ENCODE measurements at places on chromosomes 7 and 10.

DNA sequence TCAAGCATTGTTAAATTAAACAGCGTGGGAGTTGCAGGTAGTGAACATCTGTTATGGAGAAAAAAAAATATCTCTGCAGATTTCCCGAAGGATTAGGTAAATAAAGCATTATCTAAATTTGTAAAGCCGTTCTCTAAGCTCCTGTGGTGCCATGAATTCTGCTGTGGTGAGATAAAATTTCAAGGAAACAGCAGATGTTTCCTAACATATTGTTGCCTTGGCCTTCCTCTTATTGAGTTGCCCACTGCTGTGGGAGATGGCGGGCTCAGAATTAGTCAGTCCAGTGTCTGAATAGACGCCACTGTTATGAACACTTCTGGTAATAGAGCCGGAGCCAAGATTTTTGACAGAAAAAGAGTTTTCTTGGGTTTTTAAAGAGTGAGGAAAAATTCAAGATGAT is 82.6 kb upstream of the ELMO1 start:
- no peaks in the 10 kb centered on the region for H3K4me1 ChIP-seq
- no peak overlapping the region for H3K27ac ChIP-seq
- no peaks in the 10 kb centered on the region for H3K36me3 ChIP-seq
- DNase-seq, result no peak
- H3K4me3 ChIP-seq, result no peak overlapping the region

DNA sequence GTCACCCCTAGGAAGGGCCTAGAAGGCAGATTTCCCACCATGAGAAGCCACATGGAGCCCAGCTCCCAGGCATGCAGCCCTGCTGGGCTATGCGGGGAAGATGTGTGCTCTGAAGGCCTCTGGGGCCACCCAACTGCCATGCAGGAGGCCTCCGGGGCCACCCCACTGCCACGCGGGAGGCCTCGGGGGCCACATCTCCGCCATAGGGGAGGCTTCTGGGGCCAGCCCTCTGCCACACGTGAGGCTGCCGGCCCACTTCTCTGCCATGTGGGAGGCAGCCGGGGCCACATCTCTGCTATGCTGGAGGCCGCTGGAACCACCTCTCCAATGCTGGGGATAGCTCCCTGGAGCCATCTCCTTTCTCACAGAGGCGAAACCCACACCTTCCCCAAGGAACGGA is 451.8 kb downstream of the DNAJB6 start:
- H3K27ac ChIP-seq, result no peak overlapping the region
- H3K36me3 ChIP-seq, result no peaks in the 10 kb centered on the region
- no peaks in the 10 kb centered on the region for H3K27me3 ChIP-seq
- DNase-seq, result no peak
- H3K4me1 ChIP-seq, result no peaks in the 10 kb centered on the region

- H3K4me3 ChIP-seq, result peak within 1 kb of the TSS; percentile 100
- peak; percentile 89 for DNase-seq
- peaks cover 10% of the 10 kb centered on the region for H3K36me3 ChIP-seq
- peaks cover 2% of the 10 kb centered on the region for H3K27me3 ChIP-seq
- peak within 1 kb of the TSS; percentile 98 for H3K27ac ChIP-seq
Measured at GRCh38 chr7:151232091-151232916, at the start of gene CHPF2. Gene CHPF2, plus strand, starts transcription at chr7:151232483. Its CDS starts 1,529 bp downstream, at chr7:151234012.

GRCh38 chr7:158299607-158300006 is 288.0 kb downstream of the PTPRN2 start:
- no peak overlapping the region for H3K4me3 ChIP-seq
- H3K27ac ChIP-seq, result no peak overlapping the region
- no peaks in the 10 kb centered on the region for H3K36me3 ChIP-seq
- no peaks in the 10 kb centered on the region for H3K27me3 ChIP-seq
- DNase-seq, result no peak

GRCh38 chr10:48899781-48900180 is 39.9 kb downstream of the LRRC18 start:
- H3K27ac ChIP-seq, result no peak overlapping the region
- H3K36me3 ChIP-seq, result no peaks in the 10 kb centered on the region
- DNase-seq, result no peak
- peaks cover 7% of the 10 kb centered on the region for H3K27me3 ChIP-seq
- H3K4me3 ChIP-seq, result no peak overlapping the region

DNA sequence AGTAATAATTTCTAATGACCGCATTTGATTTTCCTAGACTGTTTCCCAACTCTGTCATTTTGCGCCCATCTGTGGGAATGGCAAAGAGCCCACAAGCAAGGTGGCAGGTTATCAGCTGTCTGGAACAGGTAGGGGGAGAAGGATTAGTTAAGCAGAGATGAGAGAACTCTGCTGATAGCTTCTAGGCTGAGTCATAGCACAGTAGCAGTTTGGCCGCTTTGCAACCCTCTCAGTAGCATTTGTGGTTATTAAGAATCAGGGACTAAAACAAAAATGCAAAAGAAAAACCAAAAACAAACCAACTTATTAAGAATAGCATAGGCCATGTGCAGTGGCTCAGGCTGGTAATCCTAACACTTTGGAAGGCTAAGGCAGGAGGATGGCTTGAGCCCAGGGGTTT is 602.7 kb upstream of the SORCS1 start:
- H3K4me1 ChIP-seq, result no peaks in the 10 kb centered on the region
- DNase-seq, result no peak
- no peaks in the 10 kb centered on the region for H3K36me3 ChIP-seq
- no peak overlapping the region for H3K27ac ChIP-seq
- no peak overlapping the region for H3K4me3 ChIP-seq

GRCh38 chr7:66265566-66265965 is 60.4 kb downstream of the TPST1 start:
- peaks cover 5% of the 10 kb centered on the region for H3K27me3 ChIP-seq
- DNase-seq, result no peak
- H3K27ac ChIP-seq, result no peak overlapping the region
- H3K4me1 ChIP-seq, result no peaks in the 10 kb centered on the region
- H3K36me3 ChIP-seq, result no peaks in the 10 kb centered on the region
- no peak overlapping the region for H3K4me3 ChIP-seq

DNA sequence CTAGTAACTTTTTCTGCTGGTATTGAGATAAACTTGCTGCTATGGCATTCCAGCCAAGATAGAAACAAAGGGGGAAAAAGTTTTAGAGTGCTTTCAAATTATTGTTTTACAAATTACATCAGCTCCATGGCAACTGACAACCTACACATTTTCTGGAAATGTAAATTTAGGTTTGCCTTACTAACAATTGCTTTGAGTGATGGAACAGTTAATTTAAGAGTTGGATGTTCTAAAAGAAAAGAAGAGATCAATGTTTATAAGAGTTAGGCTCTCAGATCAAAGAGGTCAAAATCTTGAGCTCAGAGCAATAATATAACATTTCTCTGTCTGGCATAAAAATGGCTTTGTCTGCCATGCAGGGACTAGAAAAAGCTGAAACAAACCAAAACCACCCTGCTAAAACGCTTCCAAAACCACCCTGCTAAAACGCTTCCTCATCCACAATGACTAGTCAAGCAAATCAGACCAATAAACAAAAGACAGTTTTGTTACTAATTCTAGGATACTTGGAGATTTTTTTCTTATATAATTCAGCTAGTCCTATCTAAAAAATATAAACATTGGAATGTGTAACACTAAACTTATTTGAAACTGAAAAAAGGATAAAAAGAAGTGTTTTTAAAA is 32.3 kb downstream of the ORC5 start:
- DNase-seq, result no peak
- H3K4me3 ChIP-seq, result no peak overlapping the region
- H3K36me3 ChIP-seq, result peaks cover 41% of the 10 kb centered on the region
- no peak overlapping the region for H3K27ac ChIP-seq
- no peaks in the 10 kb centered on the region for H3K27me3 ChIP-seq

- H3K36me3 ChIP-seq, result no peaks in the 10 kb centered on the region
- H3K4me1 ChIP-seq, result no peaks in the 10 kb centered on the region
- no peak overlapping the region for H3K4me3 ChIP-seq
Measured at GRCh38 chr10:61628875-61629513, 33.7 kb upstream of the CABCOCO1 start.

DNA sequence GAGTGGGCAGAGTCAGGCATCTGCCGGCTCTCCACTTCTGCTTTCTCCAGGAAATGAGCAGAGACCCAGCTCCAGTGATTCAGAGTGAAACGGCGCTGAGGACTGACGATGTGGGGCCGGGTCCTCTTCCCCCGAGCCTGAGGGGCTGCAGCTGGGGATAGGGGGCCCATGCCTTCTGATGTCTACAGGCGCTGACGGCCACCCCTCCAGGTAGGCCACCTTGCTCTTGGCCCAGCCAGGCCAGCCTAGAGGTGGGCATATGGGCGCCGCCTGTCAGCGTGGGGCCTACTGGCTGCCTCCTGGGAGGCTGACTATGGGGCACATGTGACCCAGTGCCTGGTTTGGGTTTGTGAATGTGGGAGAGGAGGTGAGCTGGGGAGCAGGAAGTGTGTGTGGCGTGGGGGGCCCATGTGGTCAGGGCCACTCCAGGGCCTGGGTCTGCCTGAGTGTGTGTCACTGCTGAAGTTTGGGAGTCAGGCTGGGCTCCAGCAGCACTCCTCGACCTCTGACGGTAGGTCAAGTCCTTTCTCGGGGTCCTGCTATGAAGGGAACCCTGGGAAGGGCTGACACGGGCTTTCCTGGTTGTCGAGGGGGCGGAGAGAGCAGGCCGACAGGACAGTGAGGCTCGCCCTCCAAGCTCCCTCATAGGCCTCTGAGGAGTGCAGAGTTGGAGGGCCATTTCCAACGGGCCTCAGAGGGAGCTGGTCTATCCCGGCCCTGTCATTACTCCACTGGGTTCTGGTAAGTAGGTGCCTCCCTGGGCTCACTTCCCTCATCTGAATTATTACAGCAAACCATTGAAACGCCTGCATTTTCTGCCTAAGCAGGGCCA is at the start of gene WDFY4:
WDFY4 (plus strand) TSS at position 82 of the 832 bp plus-strand sequence. CDS start 24,860 bp downstream, outside the sequence.
- DNase-seq, result no peak
- H3K27ac ChIP-seq, result no peak within 1 kb of the TSS
- H3K4me3 ChIP-seq, result no peak within 1 kb of the TSS
- H3K4me1 ChIP-seq, result no peaks in the 10 kb centered on the region
- H3K27me3 ChIP-seq, result peaks cover 18% of the 10 kb centered on the region
- no peaks in the 10 kb centered on the region for H3K36me3 ChIP-seq

- DNase-seq, result no peak
- H3K36me3 ChIP-seq, result no peaks in the 10 kb centered on the region
- H3K27me3 ChIP-seq, result no peaks in the 10 kb centered on the region
- peaks cover 5% of the 10 kb centered on the region for H3K4me1 ChIP-seq
Measured at GRCh38 chr7:988963-989529, 6.1 kb downstream of the CYP2W1 start.

- no peak for DNase-seq
- H3K4me1 ChIP-seq, result no peaks in the 10 kb centered on the region
- no peaks in the 10 kb centered on the region for H3K36me3 ChIP-seq
- H3K27ac ChIP-seq, result no peak overlapping the region
Measured at GRCh38 chr10:107148906-107149305, 15.6 kb downstream of the SORCS1 start.

DNA sequence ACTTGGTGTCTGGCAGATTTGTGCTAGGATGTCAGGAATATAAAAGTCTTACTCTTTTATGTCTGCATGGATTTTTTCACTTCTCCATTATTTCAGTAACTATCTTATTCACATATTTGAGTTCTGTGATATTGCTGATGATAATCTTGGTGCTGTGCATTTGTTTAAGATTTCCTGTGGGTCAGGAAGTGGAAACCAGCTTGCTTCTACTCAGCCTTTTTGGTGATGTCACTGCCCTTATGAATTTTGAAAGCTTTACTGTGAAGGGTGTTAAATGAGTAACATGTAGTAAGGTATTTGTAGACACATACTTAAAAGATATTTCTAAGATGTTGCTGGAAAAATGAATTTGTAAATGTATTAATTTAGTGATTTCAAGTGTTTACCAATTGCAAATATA is 69.5 kb upstream of the VOPP1 start:
- H3K27me3 ChIP-seq, result peaks cover 7% of the 10 kb centered on the region
- H3K4me1 ChIP-seq, result peaks cover 11% of the 10 kb centered on the region
- peak; percentile 9 for DNase-seq
- H3K36me3 ChIP-seq, result no peaks in the 10 kb centered on the region
- H3K4me3 ChIP-seq, result peak overlapping the region; percentile 20

DNA sequence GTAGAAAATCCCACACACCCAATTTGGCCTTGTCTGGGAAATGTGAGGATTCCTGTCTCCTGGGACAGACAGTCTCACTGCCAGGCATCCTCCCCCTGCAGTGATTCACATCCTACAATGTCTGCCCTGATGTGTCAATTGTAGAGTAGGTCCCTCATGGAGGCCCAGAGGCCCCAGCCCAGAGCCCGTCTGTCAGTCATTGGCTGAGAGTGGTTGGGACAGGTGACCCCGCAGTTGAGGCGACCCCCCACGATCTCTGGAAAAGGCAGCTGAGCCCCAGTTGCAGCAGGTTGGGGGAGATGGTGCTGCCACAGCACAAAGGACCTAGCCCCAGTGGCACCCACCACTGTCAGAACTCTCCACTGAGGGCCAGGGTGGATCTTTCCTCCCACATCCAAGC is 84.3 kb upstream of the INSIG1 start:
- no peaks in the 10 kb centered on the region for H3K27me3 ChIP-seq
- no peak overlapping the region for H3K27ac ChIP-seq
- DNase-seq, result no peak
- H3K4me3 ChIP-seq, result no peak overlapping the region

- peaks cover 6% of the 10 kb centered on the region for H3K36me3 ChIP-seq
- H3K4me3 ChIP-seq, result peak overlapping the region; percentile 69
- H3K4me1 ChIP-seq, result peaks cover 48% of the 10 kb centered on the region
- no peak for DNase-seq
Measured at GRCh38 chr7:25858525-25859411, 293.2 kb upstream of the NFE2L3 start.

DNA sequence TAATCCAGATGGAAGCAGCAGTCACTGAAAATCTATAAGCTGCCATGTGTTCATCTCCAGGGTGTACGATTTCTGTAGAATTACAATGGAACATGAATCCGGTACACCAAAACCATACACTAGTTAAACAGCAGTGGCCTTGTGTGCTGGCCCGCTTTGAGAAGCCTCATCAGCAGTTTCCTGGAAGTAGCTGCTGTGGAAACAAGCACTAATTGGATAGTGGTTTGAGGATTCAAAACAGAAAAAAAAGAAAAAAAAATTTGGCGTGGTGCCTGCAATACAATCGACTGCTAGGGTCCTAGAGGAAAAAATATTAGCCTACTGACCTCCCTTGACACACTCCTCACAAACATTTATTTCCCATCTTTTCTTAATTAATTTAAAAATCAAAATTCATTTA is 545.9 kb downstream of the SORCS1 start:
- no peaks in the 10 kb centered on the region for H3K36me3 ChIP-seq
- H3K4me1 ChIP-seq, result no peaks in the 10 kb centered on the region
- no peaks in the 10 kb centered on the region for H3K27me3 ChIP-seq
- no peak for DNase-seq
- H3K27ac ChIP-seq, result no peak overlapping the region

- no peaks in the 10 kb centered on the region for H3K4me1 ChIP-seq
- no peaks in the 10 kb centered on the region for H3K27me3 ChIP-seq
- DNase-seq, result no peak
- no peak overlapping the region for H3K27ac ChIP-seq
- no peaks in the 10 kb centered on the region for H3K36me3 ChIP-seq
- H3K4me3 ChIP-seq, result no peak overlapping the region
Measured at GRCh38 chr10:7011994-7012393, 398.8 kb downstream of the SFMBT2 start.

- H3K4me1 ChIP-seq, result no peaks in the 10 kb centered on the region
- no peak overlapping the region for H3K27ac ChIP-seq
- no peak for DNase-seq
- no peaks in the 10 kb centered on the region for H3K27me3 ChIP-seq
- H3K36me3 ChIP-seq, result no peaks in the 10 kb centered on the region
Measured at GRCh38 chr10:68301301-68301700, 30.6 kb upstream of the HNRNPH3 start.

GRCh38 chr10:96708456-96708855 is 11.9 kb downstream of the PIK3AP1 start:
- no peak overlapping the region for H3K27ac ChIP-seq
- no peaks in the 10 kb centered on the region for H3K36me3 ChIP-seq
- H3K27me3 ChIP-seq, result no peaks in the 10 kb centered on the region
- DNase-seq, result no peak
- H3K4me3 ChIP-seq, result no peak overlapping the region
- H3K4me1 ChIP-seq, result no peaks in the 10 kb centered on the region

Measured in activated T-helper 1 cell treated with anti-CD3 and anti-CD28 coated beads, Interleukin-12 subunit alpha, Interleukin-12 subunit beta, Interleukin-2, Interleukin-4 antibody, amounts not matched to agents 30 ng/mL and 10 ng/mL and 1 ng/mL, durations not matched to agents 14 hours and 24 hours and 36 hours (primary cell).